ENCODE measurements at places on chromosomes 5 and 9.
A peak's percentile ranks its signal among the peaks of the same experiment; 100 is the strongest.

DNA sequence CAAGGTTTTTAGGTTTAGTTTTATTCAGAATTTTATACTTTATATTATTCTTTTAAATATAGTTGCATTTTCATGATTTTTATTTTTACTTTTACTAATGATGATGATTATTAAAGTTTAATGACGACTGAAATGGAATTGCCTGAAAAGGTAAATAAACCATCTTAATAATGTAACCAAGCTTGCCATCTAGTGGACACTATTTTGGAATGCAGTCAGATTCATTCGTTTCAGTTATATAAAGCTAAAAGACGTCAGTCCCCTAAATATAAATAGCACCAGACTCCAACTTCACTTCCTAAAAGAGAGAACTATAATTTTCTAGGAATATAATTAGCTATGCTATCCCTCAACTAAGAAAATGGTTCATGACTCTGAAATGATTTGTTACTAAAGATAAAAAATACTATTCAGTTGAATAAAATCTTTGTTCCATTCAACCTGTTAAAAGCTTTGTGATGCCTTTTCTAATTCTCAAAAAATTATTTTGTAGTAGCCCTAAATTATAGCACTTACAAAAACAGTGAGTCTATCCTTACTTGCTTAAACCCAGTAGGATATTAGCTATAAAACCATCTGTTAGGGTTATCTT lies 19.9 kb downstream of the ABITRAM start:
- peak; percentile 62 for DNase-seq

DNA sequence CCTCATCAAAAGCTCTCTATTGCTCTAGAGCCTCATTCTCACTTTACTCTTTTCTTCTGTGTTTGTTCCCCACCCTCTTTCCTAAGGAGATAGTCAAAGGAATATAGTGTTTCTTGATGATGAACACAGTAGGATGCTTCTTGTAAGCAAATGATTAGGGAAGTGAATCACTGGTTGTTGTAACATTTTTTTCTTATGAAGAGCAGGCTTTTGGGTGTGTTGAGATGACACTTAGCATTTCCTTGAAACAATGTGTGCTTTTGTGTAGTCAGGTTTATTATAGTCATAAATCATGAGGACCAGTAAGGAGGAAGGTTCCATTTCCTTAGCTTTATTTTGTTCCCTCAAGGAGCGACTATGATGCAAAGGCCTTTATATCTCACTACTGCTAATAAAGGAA lies 1991.3 kb upstream of the C9orf72 start:
- no peak for DNase-seq

DNA sequence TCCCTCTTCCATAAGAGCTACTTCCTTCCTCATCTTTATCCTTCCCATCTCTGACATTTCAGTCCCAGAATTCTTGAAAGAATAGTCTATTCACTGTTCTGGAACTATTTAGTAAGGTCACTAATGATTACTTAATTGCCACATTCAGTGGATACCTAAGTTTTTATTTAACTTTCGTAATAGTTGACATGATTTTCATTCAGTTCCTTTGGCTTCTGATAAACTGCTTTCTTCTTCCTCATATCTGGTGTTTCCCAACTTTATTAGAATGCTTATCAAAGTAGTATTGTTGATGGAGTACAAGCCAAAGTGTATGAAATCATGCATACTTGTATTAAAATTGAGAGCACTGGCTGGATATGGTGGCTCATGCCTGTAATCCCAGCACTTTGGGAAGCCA lies 10.8 kb downstream of the UBE2D2 start:
- no peak for DNase-seq

GRCh38 chr5:9395706-9396105 lies 150.2 kb downstream of the SEMA5A start:
- no peak for DNase-seq

DNA sequence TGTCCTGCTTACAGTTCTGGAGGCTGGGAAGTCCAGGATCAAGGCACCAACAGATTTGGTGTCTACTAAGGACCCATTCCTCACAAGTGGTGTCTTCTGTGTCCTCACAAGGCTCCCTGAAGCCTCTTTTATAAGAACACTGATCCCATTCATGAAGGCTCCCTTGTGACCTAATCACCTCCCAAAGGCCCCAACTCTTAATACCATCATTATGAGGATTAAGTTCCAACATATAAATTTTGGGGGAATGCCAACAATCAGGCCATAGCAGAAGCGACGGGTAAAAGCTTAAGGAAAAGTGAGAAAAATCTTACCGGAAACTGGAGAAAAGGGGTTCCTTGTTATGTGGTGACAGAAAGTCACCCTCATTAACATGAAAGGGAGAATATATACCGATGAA lies 11.2 kb downstream of the CTNNAL1 start:
- DNase-seq: no peak

DNA sequence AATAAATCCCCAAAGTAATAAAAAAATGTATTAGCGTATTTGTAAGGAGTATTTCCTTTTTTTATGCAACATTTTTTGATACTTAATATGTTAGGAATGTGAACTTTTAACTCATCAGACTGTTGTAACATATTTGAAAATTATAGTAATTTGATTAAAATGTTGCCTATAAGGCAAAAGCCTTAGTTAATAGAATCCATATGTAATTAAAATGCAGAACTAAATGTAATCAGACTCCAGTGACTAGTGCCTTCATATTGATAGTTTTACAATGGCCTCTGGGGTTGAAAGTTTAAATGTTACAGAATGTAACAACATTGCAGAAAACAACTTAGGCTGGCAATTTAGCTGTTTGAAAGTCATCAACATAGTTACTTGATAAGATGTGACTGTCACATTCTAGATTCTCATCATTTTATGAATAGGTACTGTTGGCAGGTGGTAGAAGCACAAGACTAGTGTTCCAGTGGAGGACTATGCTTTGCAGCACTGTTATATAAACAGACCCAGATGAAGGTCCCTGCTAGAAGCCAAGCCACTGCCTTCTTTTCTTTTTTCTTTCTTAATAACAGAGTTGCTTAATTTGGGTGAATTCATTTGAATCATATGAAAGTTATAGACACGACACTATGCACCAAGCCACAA lies 382.9 kb downstream of the CCDC171 start:
- peak; percentile 14 for DNase-seq

GRCh38 chr9:82939451-82939850 lies 123.5 kb downstream of the RASEF start:
- no peak for DNase-seq

GRCh38 chr9:134909511-134910481 lies 7.9 kb downstream of the FCN1 start:
- no peak for DNase-seq

DNA sequence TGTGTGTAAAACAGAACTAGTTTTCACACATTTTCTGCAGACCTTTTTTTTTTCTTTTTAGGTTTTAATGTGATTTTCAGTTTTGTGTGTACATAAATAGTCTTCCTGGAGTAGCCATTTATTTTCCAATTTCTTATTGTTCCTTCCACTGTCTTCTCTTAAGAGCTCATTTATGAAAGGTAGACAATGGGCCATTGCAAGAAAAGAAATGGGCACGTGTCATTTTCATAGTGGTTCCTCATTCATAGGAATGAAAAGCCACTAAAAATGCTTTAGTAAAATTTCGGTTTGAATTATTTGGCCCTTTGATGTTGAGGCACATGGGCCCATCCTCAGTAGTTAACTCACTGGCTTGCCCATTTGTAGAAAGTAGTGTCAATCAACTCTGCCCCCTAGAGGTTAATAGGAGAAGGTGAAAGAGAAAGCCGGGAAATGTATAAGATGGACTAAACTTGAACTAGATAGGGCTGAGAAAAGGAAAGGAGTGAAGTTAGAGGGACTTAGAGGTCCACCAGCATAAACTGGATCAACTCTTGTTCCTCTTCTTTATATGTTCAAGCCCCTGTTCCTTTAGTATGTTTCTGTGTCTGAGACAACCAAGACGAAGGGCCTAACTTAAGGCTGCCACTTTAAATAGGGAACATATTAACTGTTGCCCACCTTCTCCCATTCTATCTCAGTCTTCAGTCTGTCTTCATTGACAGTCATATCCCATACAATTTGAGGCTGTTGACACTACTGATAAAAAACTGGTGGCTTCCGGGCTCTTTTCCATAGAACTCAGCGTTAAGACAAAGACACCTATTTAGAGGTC lies 72.6 kb downstream of the SMARCA2 start:
- DNase-seq: peak; percentile 24

DNA sequence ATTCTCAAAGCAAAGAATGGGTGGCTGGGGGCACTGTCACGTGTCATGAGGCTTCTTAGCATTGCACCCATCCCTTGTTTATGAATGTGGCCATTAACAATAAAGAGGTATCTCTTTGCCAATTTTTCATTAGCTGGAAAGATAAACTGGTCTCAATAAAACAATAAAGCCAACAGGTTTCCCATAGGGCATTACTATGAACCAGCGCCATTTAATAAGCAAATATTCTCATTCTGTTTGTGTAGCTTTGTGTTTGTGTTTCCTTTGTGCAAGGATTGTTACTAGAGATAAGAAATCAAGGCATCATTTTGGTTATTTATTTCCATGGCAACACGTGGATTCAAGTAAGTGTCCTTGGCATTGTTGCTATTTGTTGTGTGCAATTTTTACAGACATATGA lies 37.6 kb upstream of the CAST start:
- no peak for DNase-seq

DNA sequence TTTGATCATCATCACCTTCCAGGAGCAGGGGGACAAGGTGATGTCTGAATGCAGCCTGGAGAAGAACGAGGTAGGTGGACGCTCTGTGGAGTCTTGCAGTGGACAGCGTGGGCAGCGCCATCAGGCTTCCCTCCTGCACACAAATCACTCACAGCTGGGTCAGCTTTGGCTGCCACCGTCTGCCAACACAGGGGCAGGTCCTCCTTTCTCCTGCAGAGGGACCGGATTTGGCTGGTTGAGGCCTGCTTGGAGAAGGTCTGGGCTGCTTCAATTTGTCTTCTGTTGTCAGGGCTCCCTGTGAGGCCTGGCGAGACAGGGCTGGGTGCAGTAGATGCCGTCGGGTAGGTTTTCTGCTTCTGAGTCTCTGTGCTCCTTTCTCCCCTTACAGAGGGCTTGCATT lies 180.6 kb downstream of the CACNA1B start:
- no peak for DNase-seq

DNA sequence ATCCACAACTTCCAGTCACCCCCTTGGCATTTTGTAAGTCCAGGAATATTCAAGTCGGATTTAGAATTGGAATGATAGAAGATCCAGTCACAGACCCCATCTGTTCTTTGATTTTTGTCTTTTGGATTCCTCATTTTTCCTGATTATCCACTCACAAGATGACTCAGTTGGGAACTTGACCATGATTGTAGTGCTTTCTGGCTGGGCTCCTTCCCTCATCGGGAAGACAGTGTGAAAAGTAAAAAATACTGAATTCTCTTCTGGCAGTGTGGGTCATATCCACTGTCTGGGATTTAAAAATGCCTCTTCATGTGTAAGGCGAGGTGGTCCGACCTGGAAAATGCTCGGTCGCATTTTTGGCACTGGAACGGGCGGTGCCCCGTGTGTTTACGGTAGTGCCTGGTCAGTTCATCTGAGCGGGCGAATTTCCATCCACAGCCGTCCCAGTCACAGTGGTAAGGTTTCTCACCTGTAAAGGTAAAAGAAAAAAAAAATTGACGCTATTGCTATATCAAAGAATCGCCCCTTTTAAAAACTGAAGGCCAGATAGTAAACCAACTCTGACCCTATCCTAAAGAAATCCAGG lies 4.0 kb downstream of the KLF4 start:
- peak; percentile 30 for DNase-seq

GRCh38 chr9:4741365-4742089 lies 525 bp upstream of the AK3 start:
- peak; percentile 25 for DNase-seq

DNA sequence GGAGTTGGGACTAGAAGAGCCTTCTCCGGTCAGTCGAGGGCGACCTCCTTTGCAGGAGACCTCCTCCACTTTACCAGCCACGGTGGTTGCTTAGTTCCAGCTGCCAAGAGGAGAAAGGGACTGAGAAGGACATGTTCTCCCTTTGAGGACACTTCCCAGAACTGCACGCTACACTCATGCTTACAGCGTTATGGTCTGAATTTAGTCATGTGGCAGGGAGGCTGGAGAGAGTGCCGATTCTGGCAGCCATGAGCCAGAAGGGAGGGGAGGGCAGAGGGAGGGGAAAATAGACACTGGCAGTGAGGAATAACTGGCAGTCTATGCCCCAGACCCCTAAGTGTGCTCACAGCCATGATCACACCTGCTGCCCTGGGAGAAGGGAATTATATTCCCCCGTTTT lies 47.8 kb downstream of the TSPAN17 start:
- no peak for DNase-seq

DNA sequence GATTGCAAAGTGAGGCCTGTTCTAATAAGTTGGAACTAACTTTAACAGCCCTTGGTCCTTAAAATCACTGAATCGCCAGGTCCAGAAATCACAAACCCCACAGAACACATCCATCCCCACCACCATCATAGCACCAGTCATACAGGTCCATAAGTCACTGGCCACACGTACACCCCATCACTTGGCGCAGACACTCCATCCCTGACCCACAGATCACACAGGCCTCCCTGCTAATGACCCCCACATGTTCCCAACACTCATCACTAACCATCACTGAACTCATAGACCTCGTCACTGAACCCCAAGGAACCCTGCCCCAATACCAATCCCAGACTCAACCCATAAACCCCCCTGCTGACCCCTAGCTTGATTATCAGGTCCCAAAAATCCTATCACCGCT lies 41.2 kb upstream of the ZNF300 start:
- DNase-seq: peak; percentile 3

DNA sequence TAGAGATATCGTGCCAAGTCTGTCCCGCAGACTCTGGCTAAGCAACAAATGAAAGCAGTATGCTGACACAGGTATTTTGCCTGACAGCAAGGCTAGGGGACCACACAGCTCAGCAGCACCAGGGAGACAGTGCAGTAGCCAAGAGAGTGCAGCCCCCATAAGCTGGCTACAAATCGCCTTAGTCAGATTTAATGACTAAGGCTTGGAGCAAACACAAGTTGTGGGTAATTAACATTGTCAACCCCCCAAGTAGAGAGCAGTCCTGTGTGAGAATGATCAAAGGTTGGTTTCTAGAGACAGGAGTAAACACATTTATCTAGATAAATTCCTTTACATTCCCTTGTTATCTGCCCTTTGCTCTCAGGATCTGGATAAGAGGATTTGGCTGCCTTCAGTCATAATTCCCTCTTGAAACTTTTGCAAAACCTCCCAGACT lies 1434.5 kb upstream of the CDH6 start:
- DNase-seq: no peak

- no peak for DNase-seq
Observed at GRCh38 chr9:126617823-126618165, 4.1 kb downstream of the LMX1B start.

GRCh38 chr5:14869668-14870164 lies 1.9 kb downstream of the ANKH start:
- DNase-seq: no peak

GRCh38 chr5:131664929-131665328 lies 29.9 kb upstream of the RAPGEF6 start:
- DNase-seq: no peak

GRCh38 chr9:108439947-108440346 lies 415.8 kb downstream of the ACTL7B start:
- DNase-seq: peak; percentile 53

- DNase-seq: peak; percentile 92
Observed at GRCh38 chr9:126516936-126517832, 96.5 kb upstream of the LMX1B start.
